ENCODE measurements at places on chromosomes 11 and 22.

DNA sequence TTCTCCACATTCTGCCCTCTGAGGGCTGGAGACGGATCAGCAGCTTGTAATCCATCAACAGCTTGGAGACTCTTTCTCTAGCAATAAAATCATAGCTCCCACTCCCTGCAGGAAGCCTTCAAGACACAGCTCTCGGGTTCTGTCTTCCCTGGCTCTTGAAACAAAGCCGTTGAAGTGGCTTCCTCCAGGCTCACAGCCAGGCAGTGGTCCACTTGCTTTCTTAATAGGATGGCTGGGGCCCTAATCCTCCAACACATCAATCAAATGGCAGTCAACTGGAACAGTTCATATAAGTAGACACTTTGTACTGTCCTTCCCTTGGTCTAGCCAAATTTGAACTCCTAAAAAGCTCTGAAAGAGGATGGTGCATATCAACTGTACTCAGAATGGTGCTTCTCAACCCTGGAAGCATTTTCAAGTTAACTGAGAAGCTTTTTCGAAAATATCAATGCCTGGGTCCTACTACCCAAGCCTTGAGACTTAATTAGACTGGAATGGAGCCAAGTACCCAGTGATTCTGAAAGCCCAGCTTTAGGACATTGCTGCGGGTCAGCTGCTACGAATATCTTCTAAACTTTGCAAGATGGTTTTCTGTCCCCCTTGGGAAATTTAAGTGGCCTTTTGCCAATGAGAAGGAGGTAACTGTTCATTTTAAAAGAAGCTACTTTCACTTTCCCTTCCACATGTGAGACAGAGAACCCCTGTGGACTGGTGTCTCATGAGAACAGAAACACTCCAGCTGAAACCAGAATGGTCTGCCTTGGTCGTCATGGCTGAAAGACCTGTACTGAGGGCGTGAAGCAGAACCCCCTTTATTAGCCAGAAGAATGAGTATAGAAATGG, 74.7 kb downstream of the SC5D start:
- DNase-seq: no peak

GRCh38 chr11:120064341-120064740, 73.6 kb downstream of the TRIM29 start:
- no peak for DNase-seq

DNA sequence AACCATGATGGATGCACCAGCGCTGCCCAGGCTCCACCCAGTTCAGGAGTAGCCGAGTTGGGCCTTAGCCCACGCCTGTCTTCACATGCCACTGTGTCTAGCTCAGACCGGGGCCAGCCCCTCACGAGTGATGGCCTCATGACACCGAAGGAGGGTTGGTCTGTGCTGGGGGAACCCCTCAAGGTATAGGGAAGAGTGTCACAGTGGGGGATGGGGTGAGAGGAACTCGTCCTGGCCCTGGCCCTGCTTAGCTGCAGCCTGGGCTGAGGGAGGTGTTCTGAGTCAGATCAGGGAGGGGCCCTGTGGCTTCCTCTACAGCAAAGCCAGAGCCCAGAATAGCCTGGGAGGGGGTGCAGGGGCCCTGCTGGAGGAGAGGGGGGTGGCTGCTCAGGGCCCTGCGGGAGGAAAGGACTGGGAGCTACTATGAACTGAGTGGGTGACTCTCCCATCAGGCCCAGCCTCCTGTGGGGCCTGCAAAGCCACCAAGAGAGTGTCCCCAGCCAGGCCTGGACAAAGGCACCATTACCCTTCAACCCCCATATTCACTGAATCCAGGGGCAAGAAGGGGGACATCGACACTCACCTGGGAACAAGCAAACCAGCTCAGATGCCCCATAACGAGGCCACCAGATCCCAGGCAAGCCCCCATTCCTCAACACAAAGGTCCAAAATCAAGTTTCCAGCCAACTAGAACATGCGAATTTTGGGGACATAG, 41.2 kb downstream of the IGLL5 start:
- DNase-seq: no peak

DNA sequence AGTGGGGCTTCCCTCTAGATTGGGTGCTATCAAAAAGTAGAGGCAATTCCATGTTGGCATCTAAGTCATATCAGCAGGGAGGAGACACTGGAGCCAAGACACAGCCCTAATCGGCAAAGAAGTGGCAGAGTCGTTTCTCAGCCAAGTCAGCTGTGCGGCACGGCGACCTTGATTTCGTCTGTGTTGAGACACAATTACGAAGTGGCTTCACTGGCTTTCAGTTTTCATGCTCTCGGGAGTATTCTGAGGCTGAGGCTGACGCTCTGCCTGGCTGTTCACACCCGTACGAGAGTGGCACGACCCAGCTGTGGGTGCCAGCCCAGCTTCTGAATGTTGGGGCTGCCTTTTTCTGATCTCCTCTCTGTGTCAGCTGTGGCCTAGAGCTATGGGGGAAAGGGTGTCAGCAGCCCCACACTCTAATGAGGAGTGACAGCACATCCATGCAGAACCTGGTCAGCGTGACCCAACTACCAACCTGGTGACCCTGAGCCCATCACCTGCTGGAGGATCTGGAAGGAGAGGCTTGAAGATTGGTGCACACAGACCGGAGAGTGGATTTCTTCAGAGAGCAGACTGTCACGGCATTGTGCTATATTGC, 105.7 kb upstream of the TMEM45B start:
- no peak for DNase-seq

DNA sequence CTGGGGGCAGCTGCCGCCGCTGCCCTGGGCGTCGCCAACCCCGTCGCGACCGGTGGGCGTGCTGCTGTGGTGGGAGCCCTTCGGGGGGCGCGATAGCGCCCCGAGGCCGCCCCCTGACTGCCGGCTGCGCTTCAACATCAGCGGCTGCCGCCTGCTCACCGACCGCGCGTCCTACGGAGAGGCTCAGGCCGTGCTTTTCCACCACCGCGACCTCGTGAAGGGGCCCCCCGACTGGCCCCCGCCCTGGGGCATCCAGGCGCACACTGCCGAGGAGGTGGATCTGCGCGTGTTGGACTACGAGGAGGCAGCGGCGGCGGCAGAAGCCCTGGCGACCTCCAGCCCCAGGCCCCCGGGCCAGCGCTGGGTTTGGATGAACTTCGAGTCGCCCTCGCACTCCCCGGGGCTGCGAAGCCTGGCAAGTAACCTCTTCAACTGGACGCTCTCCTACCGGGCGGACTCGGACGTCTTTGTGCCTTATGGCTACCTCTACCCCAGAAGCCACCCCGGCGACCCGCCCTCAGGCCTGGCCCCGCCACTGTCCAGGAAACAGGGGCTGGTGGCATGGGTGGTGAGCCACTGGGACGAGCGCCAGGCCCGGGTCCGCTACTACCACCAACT, 1.0 kb downstream of the FUT4 start:
- DNase-seq: no peak

GRCh38 chr11:91790346-91791170, 434.1 kb upstream of the FAT3 start:
- DNase-seq: no peak

GRCh38 chr11:69298267-69299022, 4.5 kb downstream of the MYEOV start:
- no peak for DNase-seq

DNA sequence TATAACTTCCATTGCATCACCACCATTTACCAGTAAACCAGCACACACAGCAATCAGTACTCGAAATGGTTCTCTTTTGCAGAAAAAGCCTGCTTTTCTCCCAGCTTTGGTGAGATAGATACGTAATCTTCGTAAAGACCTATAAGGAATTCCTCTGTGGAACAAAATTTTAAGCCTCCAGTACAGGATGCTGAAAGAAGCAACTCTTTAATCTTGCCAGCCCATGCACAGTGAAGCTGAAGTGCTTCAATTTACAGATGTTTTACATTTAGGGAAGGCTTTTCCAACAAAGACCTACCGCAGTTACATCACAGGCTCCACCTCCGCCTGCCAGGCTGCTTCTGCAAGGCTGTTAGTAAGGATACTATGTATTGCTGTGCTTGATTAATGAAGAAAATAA, 1.9 kb downstream of the ELMOD1 start:
- no peak for DNase-seq

DNA sequence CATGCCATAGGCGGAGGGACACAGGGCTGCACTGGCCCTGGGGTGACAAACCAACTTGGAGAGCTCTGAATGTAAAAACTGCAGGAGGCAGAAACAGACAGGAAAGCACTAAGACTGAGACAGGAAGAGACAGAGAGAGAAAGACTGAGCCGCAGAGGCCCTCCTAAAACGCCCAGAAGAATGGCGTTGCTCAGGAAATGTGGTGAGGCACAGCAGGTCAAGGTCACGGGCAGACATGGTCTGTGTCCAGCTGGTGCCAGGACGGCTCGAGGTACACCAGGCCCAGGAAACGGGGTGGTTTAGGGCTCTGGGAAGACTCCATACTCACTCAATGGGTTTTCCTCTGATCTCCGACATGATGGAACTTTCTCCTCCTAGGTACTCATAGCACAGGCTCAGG, 29.1 kb downstream of the MAFF start:
- no peak for DNase-seq

- DNase-seq: no peak
These were observed 7.0 kb downstream of the BEST1 start for GRCh38 chr11:61957021-61957770.

- DNase-seq: no peak
These were observed 93.0 kb downstream of the SLC1A2 start for GRCh38 chr11:35326266-35326879.

GRCh38 chr11:130304651-130305050, 10.1 kb downstream of the ZBTB44 start:
- no peak for DNase-seq

DNA sequence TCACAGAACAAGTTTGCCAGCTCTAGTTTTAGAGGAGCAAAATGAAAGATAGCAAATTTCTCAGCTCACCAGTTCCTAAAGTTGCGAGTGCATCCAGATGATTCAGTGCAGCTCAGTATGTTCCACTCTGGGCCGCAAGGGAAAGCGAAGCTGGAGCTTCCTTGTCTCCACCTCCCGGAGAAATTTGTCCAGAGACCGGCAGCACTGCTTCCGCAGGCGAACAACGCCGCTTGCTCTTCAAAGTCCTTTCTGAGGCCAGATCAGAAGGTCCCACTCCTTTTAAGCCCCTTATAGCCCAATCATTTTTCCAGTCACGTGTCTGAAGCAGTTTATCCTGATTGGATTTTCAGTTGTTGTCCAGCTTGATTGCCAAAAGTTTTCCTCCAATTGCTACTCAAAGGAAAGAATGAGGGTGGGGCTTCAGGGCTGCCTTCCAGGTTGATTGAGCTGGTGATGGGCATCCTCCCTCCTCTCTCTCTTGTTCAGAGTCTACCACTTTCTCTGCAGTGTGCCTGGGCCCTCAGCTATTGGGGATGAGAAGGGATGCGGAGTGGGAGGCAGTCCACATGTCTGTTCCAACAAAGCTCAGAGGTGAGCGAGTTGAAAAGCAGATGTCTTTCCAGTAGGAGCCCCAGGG, at the start of gene ZNF280A:
Gene ZNF280A (minus strand): TSS at position 251 of the 637 bp plus-strand sequence. CDS start 4,640 bp downstream, outside the sequence.
- no peak for DNase-seq

DNA sequence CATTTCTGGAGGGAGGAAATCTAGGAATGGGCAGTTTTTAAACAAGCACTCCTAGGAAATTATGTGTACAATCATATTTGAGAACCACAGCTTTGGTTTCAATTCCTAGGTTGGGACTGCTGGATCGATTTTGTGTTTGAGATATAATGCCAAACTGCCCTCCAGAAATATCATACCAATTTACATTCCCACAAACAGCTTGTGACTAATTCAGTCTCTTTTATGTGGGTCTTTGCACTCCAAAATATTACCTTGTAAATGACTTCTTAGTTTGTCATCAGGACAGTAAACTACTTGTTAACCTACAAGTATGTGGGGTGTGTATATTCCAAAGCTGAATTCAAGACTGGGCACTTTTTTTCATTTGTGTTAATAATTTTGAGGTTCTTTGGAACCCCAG, 9.8 kb upstream of the BARX2 start:
- no peak for DNase-seq

DNA sequence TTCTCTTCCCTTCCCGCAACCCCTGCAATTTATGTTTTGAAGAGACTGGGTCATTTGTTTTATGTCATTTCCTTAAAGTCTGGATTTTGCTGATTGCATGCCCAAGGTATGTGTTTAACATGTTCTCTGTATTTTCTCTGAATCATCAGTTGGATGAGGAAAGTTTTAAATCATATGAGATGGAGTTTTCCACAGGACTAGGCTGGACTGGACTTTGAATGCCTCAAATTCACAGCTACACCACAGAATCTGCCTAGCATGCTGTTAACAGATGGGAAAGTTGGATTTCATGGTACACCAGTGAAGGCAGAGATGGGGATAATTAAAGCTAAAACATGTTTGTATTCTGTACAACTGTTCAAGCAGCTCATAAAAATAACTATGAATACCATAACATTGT, 62.6 kb downstream of the CWC15 start:
- no peak for DNase-seq

- DNase-seq: no peak
These were observed 14.4 kb downstream of the RNH1 start for GRCh38 chr11:492427-493226.

- no peak for DNase-seq
These were observed at the start of gene OTOG for GRCh38 chr11:17547051-17547577. TSS of gene OTOG (plus strand) at chr11:17547259. CDS start at chr11:17547373, 114 bp downstream.

DNA sequence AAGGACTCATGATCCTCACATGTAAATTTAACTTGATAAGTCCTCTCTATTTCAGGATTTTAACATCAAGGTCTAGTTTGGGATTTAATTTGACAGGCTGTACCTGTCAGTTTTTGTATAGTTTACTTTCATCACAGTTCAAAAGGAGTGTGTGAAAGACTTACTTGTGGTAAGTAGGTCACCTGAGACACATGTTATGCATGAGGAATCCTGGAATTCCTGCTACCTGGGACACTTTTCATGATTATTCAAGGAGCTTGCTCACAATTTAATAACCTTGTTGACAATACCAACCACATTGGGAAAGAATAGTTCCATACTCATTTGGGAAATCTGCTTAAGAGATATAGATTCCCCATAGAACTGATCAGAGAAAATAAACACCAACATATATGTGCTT, 15.8 kb upstream of the SLC36A4 start:
- DNase-seq: no peak

DNA sequence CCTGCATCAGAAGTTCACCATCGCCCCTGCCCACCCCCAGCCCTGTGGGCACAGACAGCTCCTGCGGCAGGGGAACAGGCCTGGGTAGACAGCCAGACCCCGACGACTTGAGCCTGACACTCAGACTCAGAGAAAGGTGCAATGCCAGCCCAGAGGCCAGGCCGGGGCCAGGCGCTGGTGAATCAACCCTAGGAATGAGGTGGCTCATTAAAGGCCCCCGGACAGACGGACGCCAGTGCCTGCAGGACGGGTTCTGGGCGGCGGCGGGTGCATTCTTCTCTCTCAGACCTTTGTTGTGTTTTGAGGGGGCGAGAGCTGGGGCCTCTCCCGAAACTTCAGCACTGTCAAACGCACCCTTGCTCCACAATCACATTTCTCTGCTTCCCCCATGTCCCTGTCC, 5.6 kb downstream of the OVOL1 start:
- no peak for DNase-seq

DNA sequence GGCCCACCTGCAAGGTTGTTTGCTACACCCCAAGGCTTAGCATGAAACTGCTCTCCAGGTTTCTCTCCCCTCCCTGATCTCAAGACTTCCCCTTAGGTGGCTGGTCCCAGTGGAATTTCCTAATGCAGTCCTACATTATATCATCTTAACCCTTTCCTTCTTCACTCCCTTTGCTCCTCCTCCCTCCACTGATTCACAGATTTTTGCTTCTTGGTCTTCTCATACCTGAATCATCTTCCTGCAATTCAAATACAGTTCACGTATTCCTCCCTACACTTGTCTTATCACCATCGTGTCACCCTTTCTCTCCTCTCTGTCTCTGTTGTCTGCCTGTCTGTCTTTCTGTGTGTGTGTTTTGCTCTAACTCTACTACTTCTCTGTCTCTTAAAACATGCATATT, 17.0 kb downstream of the MMP10 start:
- DNase-seq: no peak
